Activated CD8-positive, alpha-beta memory T cell treated with anti-CD3 and anti-CD28 coated beads, Interleukin-2, amount 10 ng/mL, durations not matched to agents 7 days and 5 days (primary cell): ENCODE measurements at places on chromosomes 12 and 14.

DNA sequence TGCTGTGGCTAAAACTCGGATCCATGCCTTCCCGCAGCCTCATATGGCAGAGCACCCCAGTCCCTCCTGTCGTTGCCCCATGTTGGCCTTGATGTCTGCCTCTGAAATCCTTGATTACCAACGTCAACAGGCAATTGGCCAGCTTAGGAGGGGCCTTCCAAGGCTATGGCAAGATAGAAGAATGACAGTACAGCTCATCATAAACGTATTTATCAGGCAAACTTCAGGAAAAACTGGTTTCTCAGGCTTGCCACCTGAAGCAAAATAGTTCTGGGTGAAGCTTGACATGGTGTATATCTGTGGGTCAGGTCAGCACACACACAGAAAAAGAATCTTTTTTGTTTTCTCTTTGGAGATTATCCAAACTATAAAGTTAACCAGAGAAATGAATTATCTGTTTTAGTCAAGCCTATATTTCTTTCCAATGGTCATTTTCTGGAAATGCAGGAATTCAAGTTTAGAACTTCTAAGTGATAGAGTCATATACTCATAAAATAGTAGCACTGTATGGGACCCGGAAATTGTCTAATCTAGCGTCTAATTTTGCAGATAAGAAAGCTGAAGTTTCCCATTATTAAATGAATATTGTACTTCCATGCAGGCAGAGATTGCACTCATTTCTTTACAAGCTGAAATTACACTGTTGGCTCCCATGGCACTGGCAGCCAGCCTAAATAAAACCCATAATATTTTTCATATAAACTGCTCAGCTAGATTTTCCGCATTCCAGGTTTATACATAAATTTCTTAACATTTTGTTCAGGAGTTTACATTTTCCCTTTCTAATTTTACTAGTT, 24.4 kb upstream of the DUSP16 start:
- no peak for DNase-seq

GRCh38 chr14:55926007-55926406, 192.2 kb upstream of the PELI2 start:
- no peak for DNase-seq

DNA sequence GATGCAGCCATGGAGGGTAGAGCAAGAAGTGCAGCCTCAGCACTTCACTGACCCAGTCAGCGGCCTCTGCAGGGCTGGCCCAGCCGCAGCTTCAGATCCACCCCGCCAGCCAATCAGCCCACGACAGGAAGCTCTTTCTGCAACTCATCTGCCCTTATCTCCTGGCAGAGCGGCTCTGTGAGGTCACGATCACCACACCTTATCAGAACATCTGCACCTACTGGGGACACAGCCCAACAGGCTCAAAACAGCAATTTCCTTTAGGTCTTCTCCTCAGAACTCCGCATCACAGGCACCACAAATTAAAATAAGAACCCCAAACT, 287.3 kb downstream of the BCL11B start:
- DNase-seq = peak; percentile 93

GRCh38 chr14:65007202-65007601, 20.5 kb downstream of the FNTB start:
- no peak for DNase-seq

DNA sequence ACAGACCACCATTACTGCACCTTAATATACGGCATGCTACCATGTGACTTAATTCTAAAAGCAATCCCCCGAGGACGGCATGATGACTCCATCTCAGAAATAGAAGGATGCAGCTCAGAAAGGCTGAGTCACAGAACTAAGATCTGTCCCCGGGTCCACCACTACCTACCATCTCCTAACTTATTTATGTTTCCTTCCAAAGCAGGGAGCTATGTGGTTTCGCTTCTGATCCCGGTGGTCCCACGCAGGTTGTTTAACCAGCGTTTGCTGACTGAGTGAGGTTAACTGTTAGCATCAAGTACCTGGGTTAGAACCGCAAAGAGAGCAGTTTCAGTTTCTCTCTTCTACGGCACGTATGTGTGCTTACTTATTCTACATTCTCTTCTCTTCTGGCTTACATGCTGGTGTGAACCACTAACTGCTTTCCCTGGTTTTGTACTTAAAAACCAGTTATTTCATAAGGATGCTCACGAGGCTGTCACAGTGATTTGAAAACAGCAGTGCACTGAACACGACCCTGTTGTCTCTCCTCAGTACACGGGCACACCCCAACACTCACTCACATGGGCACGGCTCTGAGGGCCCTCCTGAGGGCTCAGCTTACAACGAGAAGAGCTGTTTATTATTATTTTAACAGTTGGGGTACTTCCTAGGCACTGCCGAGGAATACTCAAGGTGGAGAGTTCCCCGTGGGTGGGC, 66.7 kb downstream of the CCDC88C start:
- DNase-seq = peak; percentile 90

DNA sequence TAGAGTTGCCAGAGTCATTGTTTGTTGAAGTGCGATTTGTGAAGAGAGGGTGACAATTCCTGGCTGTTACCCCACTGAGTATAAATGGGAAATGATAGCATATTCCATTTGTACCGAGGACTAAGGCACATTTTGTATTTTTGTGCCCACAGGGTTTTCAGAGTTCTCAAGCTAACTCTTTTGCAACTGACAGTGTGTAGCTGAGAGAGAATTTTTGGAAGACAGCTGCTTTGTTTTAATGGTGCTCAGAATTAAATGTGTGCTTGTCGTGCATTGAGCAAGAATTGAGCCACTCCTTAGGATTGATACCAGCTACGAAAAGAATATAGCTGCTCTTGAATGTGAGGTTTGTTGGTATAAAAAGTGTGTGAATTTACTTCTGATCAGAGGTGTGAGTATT, 21.7 kb downstream of the ANKRD13A start:
- no peak for DNase-seq

- DNase-seq = no peak
Measured at GRCh38 chr14:100566119-100566518, 21.1 kb downstream of the BEGAIN start.

DNA sequence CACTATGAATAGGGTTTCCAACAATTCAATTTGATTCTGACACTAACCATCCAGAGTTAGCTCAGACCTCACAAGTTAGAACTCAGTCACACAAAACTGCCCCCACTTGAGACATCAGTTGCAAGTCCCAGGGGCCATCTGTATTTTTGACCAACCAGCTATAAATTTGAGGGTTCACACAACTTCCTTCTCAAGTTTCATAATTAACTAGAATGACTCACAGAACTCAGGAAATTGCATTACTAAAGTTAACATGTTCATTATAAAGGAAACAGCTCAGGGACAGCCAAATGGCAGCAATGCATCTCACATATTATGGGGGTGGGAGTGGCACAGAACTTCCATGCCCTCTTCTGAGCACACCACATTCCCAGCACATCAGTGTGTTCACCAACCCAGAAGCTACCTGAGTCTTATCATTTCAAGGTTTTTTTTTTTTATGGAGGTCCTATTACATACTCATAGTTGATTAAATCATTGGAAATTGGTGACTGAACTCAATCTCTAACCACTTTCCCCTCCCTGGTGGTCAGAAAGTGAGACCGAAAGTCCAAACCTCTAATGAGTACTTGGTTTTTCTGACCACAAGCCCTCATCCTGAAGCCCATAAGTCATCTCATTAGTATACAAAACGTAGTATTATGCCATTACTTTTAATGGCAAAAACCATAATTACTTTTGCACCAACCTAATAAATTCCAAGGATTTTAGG, 1721.5 kb upstream of the SEL1L start:
- DNase-seq = no peak

- no peak for DNase-seq
Measured at GRCh38 chr14:54120260-54120659, 163.6 kb upstream of the BMP4 start.

GRCh38 chr12:116916714-116917114, 6.0 kb downstream of the FBXW8 start:
- DNase-seq = peak; percentile 84

- DNase-seq = no peak
Measured at GRCh38 chr14:68404652-68405183, 388.1 kb downstream of the ZFP36L1 start.

- DNase-seq = peak; percentile 80
Measured at GRCh38 chr12:122871851-122872780, 23.8 kb downstream of the VPS37B start.

GRCh38 chr12:25051171-25051570, 102.3 kb upstream of the BCAT1 start:
- no peak for DNase-seq

DNA sequence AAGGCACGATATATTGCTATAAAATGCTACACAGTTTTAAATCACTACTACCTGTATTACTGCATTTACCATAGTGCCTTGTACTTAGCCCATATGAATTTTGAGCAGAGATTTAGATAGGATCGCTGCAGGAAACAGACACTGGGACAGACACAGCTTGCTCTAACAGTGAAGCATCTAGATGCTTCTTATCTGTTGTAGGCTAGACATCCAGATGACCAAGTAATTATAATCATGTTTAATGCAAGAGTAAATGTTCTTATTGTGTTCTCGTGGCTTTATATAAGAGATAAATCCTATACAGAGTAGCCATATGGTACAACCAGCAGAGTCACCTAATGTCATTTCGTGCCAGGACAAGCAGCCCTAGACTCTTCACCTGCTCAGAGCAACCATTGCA, 92.8 kb downstream of the ASCL1 start:
- no peak for DNase-seq

DNA sequence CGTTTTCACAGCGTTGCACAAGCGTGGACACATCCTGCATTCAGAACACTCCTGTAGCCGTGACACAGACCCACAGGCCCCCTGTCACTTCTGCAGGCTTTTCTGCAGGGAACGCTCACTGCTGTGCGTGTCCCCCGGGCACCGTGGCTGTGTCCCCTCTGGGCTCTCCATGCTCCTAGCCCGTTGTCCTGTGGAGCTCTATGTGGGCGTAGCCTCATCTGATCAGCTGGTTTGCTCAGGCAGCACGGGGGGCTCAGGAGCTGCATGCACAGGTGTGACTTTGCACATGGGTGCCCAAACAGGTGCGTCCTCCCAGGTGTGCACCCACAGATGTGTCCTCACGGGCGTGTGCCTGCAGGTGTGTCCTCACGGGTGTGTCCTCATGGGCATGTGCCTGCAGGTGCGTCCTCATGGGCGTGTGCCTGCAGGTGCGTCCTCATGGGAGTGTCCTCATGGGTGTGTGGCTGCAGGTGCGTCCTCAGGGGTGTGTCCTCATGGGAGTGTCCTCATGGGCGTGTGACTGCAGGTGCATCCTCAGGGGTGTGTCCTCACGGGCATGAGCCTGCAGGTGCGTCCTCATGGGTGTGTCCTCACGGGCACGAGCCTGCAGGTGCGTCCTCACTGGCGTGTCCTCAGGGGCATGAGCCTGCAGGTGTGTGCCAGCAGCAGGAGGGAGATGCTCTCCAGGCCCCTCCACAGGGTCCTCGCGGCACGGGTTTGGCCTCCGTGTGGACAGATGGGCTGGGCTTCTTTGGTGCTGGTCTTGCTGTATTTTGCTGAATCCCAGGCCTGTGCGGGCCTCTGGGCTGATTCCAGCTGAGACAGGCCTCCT, 17.5 kb downstream of the MTA1 start:
- DNase-seq = no peak

- DNase-seq = peak; percentile 95
Measured at GRCh38 chr12:4153343-4153892, 120.1 kb upstream of the CCND2 start.

DNA sequence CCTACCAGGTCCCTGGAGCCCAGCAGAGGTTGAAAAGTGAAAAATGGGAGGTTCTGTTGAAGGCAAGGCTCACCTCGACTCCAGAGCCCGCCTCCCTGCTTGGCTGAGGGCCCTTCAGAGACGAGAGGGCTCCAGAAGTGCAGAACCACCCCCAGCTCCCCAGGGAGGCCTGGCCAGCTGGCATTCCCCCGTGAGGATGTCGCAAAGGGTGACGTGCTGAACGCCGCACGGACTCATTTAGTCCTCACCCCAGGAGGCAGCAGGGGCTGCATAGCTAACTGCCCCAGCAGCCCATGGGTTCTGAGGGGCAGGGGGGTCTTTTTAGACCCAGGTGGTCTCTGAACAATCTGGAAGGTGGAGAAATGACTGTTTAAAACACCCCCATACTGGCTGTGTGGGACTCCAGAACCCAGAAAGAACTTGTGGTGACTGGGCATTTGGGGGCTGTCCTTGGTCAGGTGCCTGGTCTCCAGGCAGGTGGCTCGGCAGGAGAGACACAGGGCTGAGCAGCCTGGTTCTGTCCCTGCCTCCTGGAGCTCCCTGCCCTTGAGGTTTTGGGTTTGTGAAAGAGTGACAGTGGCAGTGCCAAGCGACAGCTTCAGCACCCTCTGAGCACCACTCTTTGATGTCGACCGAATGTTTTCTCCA, 32.0 kb downstream of the ANAPC7 start:
- DNase-seq = no peak

GRCh38 chr12:88952562-88952942, 372.3 kb upstream of the KITLG start:
- no peak for DNase-seq

DNA sequence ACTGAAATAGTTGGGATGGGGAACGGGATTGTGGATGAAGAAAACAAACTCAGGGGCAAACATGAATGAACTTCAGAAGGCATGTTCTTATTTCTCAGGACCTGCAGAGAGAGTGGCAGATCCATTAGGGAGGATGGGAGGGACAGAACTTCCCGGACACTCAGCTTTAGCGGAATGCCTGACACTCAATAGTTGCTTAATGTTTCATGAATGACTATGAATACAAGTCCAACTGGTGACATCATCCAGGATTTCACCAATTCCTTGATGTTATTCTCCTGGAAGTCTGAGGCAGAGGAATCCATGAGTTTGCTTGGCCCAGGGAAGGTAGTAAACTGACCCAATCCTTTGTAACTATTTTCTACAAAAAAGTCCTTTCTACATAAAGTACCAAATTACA, 37.8 kb upstream of the LRRC10 start:
- no peak for DNase-seq

GRCh38 chr14:30283822-30284446, 275.0 kb upstream of the G2E3 start:
- DNase-seq = no peak

- DNase-seq = no peak
Measured at GRCh38 chr12:49642370-49642802, 19.0 kb downstream of the PRPF40B start.

DNA sequence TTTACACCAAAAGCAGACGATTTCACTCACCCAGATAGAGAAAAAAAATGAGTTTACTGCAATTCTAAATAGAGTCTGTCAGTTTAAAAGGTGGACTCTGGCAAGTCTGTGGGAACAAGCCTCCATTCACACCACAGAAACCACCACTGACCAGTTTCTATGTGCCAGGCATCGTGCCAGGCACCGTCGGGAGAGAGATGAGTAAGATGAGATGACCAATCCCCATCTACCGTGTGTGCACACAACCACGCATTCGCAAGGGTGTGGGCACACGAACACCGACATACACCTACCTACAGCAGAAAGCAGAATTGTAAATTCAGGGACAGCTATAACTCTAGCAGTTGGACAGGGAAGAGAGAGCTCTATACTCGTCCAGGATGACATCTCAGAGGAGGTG, 58.3 kb downstream of the PRIMA1 start:
- no peak for DNase-seq

GRCh38 chr14:96304956-96305355, 48.9 kb downstream of the BDKRB1 start:
- DNase-seq = no peak

GRCh38 chr14:51430633-51431032, 190.6 kb downstream of the TMX1 start:
- DNase-seq = no peak

GRCh38 chr12:119621878-119622277, 28.3 kb downstream of the TMEM233 start:
- no peak for DNase-seq
